Activated naive CD8-positive, alpha-beta T cell treated with anti-CD3 and anti-CD28 coated beads, Interleukin-2, amount 10 ng/mL, durations not matched to agents 7 days and 5 days (primary cell): ENCODE measurements at places on chromosomes 3 and 15. TPM values are rescaled to one million over a fixed set of nuclear protein-coding genes. Genes with fewer than 3 reads are reported as not detected.

Gene ARGFX
- not detected for total RNA-seq

Gene CCR8
- total RNA-seq = 1.2 TPM

Gene GOLGA6L10
- 4.2 TPM for total RNA-seq

Gene NR2E3
- total RNA-seq = not detected

GRCh38 chr3:148186881-148187280 is 510.8 kb upstream of the AGTR1 start:
- no peak overlapping the region for H3K27ac ChIP-seq
- H3K27me3 ChIP-seq = no peaks in the 10 kb centered on the region
- H3K4me3 ChIP-seq = no peak overlapping the region
- H3K36me3 ChIP-seq = no peaks in the 10 kb centered on the region
- H3K4me1 ChIP-seq = no peaks in the 10 kb centered on the region

GRCh38 chr3:190492129-190492528 is 21.8 kb upstream of the IL1RAP start:
- DNase-seq = no peak
- peaks cover 4% of the 10 kb centered on the region for H3K4me1 ChIP-seq
- peaks cover 53% of the 10 kb centered on the region for H3K27me3 ChIP-seq
- H3K27ac ChIP-seq = no peak overlapping the region

- H3K27ac ChIP-seq = peak overlapping the region; percentile 95
- H3K4me1 ChIP-seq = peaks cover 66% of the 10 kb centered on the region
- peaks cover 27% of the 10 kb centered on the region for H3K36me3 ChIP-seq
- peak; percentile 2 for DNase-seq
These were observed 50.3 kb downstream of the APBA2 start for GRCh38 chr15:28936081-28936480.

- H3K36me3 ChIP-seq = no peaks in the 10 kb centered on the region
- DNase-seq = no peak
- H3K4me1 ChIP-seq = no peaks in the 10 kb centered on the region
- H3K27me3 ChIP-seq = peaks cover 5% of the 10 kb centered on the region
- no peak within 1 kb of the TSS for H3K27ac ChIP-seq
These were observed at the start of gene PRICKLE2 for GRCh38 chr3:64224826-64225610. Gene PRICKLE2, minus strand, starts transcription at chr3:64225466. Its CDS starts 26,539 bp downstream, at chr3:64198927.

GRCh38 chr3:57098418-57099310 is 38.2 kb downstream of the SPATA12 start:
- H3K27me3 ChIP-seq = peaks cover 8% of the 10 kb centered on the region
- no peaks in the 10 kb centered on the region for H3K36me3 ChIP-seq
- H3K4me3 ChIP-seq = no peak overlapping the region

DNA sequence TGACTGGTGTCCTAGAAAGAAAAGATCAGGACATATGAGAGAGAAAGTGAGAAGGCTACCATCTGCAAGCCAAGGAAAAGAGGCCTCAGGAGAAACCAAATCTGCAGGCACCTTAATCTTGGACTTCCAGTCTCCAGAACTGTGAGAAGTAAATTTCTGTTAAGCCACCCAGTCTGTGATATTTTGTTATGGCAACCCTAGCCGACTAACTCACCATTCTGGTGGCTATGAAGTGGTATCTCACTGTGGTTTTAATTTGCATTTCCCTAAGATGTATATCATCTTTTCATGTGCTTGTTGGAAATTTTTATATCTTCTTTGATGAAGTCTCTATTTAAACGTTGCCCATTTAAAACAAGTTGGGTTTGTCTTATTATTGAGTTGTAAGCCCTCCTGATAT is 40.6 kb downstream of the ILDR1 start:
- peaks cover 16% of the 10 kb centered on the region for H3K4me1 ChIP-seq
- peaks cover 9% of the 10 kb centered on the region for H3K27me3 ChIP-seq

GRCh38 chr3:142434503-142434902 is 13.3 kb downstream of the XRN1 start:
- H3K4me3 ChIP-seq = no peak overlapping the region
- no peak overlapping the region for H3K27ac ChIP-seq
- H3K27me3 ChIP-seq = no peaks in the 10 kb centered on the region
- H3K36me3 ChIP-seq = peaks cover 37% of the 10 kb centered on the region

- peaks cover 5% of the 10 kb centered on the region for H3K27me3 ChIP-seq
- peak overlapping the region; percentile 81 for H3K27ac ChIP-seq
- peaks cover 49% of the 10 kb centered on the region for H3K4me1 ChIP-seq
- peak overlapping the region; percentile 72 for H3K4me3 ChIP-seq
These were observed 322.7 kb downstream of the SV2B start for GRCh38 chr15:91422797-91423196.

DNA sequence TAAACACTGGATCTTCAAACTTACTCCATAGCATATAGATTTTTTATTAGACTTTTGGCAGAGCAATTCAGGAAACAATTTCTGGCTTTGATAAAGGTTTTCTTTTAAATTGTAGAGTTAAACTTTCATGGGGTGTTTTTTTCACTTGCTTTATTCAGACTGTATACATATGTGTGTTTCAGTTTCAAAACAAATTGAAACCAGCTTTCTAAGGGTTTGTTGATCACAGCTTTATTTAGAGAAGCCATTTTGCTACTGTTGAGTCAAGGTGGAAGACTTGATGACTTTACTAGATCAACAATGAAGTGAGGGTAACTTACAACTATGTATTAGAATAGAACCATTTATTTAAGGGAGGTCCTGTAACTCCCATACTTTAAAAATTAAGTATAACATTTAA is 6.2 kb downstream of the UBE2E1 start:
- H3K36me3 ChIP-seq = peaks cover 34% of the 10 kb centered on the region
- peak overlapping the region; percentile 94 for H3K4me3 ChIP-seq
- no peaks in the 10 kb centered on the region for H3K27me3 ChIP-seq
- peaks cover 51% of the 10 kb centered on the region for H3K4me1 ChIP-seq
- no peak for DNase-seq
